Epithelial cell of esophagus (primary cell): ENCODE measurements at places on chromosomes 12 and 14.

GRCh38 chr12:6074979-6075585 is 49.4 kb downstream of the VWF start:
- no peak for DNase-seq

DNA sequence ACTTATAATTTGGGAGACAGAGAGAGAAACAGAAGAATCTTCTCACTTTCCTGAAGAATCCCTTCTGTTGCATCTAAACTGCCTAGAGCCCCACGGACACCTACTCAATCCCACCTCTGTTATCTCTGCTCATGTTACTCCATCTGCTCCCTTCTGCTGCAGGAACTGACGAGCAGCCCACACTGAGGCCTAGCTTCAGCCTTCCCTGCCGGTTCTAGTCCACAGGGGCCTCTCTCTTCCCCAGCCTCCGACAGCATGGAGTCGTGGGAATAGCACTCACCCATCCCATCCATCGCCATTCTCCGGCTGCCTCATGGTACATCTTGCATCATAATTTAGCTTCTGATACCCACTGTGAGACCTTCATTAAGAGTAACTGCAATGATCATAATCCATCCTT is 4.0 kb downstream of the RAB15 start:
- no peak for DNase-seq

DNA sequence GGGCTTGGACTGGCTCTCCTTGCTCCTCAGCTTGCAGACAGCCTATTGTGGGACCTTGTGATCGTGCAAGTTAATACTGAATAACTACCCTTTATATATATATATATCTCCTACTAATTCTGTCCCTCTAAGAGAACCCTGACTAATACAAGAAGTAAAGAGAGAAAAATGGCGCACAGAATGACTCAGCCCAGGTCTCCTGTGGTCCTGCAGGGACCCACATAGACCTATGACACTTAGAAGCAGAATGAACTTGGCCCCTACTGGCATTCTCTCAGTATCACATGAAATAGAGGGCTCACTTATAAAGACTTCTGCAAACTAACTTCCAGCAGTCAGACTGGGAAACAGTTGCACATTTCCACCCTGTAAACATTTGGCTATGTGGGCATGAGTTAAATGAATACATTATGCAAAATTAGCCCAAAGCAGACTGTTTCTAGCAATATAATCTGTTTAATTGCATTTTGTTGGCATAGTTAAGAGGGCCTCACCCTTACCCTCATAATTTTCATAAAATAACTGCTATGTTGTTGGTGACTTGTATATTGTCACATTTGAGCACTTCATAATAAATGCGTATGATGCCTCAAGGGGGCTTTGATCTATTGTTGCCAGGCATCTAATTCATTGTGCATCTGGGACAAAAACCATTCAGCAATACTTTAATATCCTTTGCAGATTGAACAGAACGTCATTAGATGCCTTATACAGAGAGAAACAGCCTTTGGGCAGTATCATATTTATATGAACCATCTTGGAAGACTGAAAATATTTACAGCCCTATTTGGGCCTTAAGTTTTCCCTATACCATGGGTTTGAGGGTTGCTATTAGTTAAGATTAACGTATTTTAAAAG is 349.7 kb upstream of the DIO2 start:
- no peak for DNase-seq

GRCh38 chr12:12958886-12959285 is 6.9 kb upstream of the GPRC5D start:
- no peak for DNase-seq

- DNase-seq: no peak
Observed at GRCh38 chr14:88195676-88196075, 127.4 kb downstream of the KCNK10 start.

DNA sequence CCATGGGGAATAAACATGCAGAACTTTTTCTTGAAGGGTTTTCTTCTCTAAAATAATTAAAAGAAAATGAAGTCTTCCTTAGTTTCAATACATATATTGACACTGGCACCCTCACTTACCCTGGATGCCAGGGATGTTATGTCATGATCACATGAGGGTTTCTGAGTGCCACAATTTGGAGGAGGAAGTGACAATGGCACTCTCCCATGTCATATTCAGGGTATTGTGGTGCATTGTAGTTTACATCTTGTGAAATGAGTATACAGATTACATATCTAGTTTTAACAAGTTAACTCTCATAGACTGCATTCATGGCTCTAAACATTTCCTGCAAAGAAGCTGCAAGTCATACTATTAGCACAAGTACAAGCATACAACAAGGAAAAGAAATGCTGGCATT is 37.7 kb downstream of the CCDC177 start:
- DNase-seq: no peak

DNA sequence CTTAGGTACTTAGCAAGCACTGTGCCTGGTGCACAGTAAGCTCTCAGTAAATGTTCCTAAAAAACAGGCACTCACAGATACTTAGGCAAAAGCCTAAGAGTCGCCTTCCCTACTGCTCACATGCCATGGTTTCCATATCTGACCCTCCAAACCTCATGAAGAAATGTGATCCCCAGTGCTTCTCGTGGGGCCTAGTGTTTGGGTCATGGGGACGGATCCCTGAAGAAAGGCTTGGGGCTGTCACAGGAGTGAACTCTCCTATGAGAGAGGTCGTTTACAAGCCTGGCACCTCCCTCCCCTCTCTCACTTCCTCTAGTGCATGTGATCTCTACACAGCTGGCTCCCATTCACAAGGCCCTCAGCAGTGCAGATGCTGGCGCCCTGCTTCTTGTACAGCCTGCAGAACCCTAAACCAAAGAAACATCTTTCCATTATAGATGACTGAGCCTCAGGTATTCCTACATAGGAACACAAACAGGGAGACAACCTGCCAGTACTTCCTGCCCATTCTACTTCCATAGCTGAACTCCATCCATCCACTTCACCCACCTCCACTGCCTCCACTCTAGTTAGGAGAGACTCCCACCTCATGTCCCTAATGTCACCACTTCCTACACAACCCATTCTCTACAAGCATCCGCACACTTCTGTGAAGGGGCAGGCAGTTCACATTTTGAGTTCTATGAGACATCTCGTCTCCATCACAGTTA is 2.9 kb downstream of the SLC15A4 start:
- no peak for DNase-seq
